ENCODE measurements at places on chromosomes 6 and 20.

DNA sequence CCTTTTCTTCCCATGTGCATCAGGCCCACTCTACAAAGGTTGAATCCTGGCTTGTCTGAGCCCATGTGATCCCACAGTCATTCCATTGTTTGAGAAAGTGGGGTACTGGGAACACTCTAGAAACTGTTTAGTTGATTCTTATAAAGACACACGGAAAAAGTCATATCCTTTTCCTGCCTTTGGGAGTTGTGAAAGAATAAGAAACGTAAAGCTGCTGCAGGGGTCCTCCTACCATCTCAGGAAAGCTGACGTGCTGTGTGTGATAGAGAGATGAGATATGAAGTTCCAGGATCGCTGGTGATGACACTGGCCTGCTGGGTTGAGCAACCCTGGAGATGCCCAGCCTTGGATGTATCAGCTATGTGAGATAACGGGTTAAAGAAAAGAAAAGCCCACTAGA, 21.3 kb upstream of the HLA-DRB5 start:
- DNase-seq, result no peak

DNA sequence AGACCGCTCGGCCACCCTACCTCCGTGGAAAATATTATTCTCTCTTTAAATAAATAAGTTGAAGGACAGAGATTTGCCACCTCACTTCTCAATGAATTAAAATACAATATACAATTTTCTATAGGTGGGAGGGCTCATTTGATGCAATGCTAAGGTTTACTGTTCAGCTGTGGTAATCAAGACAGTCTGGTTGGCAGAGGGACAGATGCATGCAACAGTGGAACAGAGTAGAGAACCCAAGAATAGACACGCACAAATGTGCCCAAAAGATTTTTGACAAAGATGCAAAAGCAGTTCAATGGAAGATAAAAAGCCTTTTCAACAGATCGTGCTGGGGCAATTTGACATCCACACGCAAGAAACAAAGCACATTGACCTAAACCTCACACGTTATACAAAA, 145.2 kb downstream of the CEBPB start:
- no peak for DNase-seq

DNA sequence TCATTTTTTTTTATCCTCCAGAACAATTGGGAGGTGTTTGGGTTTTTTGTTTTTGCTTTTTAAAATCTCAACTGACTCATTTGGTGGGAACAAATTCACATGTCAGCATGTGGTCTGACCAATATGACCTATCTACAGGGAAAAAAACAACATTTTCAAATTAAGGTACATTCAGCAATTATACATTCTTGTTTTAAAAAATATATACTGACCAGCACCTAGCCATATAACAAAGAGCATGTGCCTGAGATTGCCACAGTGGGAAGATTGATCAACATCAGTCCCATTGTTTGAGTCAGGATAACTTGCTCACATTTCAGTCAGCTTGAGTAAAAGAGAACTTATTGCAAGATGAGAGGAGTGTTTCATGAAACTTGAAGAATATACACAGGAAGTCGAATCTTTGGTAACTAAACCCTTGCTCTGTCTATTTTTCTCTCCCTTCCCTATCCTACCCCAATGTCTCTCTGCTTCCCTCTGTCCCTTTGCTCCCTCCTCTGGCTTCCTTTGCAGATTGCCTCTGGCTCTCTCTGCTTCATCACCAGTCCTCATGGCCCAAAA, 163.2 kb upstream of the TAB2 start:
- no peak for DNase-seq

DNA sequence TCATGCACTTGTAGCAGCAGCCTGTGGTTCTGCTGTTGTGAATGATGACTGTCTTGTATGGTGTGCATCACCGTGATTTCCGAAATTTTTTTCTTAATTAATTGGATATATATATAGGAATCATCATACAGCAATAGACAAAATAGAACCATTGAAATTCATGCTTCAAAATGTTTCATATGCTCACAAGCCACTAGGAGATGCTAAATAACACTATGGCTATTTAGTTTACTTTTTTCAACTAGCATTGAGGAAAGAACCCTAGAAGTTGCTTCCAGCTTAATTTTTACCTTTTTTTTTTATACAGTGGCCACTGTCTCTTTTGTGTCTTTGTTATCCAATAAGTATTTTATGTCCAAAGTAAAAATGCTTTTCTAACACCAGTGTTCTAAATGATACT, 485.4 kb downstream of the CDKAL1 start:
- DNase-seq, result no peak

- no peak for DNase-seq
Observed at GRCh38 chr6:24064106-24064505, 61.9 kb upstream of the NRSN1 start.

DNA sequence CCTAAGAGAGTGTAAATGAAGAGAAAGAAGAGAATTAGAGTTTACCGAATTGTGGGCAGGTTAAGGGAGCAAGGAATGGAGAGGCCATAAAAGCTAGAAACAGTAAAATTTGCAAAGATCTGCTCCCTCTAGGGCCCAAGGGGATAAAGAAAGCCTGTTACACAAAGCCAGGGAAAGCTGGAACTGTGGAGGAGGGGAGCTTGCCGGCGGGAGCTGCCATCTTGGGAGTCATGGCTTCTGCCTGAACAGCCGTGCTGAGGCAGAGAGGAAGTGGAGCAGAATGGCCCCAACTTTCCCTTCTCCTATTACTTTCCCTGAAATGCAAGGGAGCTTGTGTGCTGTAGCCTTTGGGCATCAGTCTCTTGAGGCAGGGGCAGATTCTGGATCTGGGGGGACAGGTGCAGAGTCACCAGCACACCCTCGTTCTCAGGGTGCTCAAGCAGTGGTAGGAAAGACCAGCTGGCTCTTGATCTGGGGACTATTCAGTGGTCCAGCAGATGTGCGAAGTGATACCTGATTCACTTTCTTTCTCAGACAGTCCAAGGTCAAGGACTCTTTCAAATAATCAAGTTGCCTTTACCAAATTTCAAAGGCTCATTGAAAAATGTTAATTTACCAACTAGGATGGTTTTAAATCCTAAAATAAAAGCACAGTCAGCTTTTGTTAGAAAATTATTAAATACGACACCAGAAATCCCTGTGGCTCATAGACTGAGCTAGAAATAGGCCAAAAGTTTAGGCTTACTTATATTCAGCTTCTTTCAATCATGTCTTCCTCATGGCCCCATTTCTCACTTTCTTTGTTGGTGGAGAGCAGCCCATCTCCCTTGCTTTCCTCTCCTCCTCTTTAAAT, 25.7 kb downstream of the LAMA4 start:
- no peak for DNase-seq

GRCh38 chr6:137471986-137472385, 22.2 kb downstream of the OLIG3 start:
- DNase-seq, result no peak

- peak; percentile 31 for DNase-seq
Observed at GRCh38 chr20:12207875-12208274, 290.2 kb downstream of the BTBD3 start.

DNA sequence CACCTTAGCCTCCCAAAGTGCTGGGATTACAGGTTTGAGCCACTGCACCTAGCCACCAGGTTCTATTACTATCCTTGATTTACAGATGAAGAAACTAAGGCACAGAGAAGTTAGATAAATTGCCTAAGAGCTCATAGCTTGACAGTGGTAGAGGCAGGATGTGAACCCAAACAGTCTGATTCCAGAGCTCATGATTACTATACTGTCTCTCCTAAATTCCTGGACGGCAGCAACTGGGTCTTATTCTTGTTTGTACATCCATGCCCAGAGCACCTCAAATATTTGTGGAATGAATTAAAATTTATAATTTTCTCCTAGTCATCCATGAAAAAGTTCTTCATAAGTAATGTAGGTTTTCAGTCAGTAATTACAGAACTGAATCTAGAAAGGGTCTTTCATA, 15.1 kb downstream of the PDSS2 start:
- DNase-seq, result no peak

GRCh38 chr20:23659989-23660837, 22.5 kb upstream of the CST3 start:
- DNase-seq, result no peak

- no peak for DNase-seq
Observed at GRCh38 chr6:39829331-39829730, 37.2 kb downstream of the DAAM2 start.

GRCh38 chr6:132764370-132764769, 6.7 kb upstream of the VNN2 start:
- peak; percentile 41 for DNase-seq

DNA sequence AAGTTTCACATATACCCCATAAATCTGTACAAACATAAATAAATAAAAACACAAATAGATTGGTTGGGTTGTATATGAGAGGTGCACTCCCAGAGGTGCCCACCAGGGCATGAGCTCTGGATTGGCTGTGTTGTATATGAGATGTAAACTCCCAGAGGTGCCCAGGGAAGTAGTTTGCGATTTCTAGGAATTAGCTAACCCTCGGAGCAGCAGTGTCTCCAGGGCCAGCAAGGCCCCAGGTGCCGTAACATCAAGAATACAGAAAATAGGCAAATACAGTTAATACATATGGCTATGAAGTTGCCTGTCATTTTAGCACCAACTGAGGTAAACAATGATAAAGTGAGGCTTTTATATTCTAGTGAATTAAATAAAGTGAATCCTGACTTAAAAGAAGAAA, 5.4 kb upstream of the GINM1 start:
- DNase-seq, result peak; percentile 12

DNA sequence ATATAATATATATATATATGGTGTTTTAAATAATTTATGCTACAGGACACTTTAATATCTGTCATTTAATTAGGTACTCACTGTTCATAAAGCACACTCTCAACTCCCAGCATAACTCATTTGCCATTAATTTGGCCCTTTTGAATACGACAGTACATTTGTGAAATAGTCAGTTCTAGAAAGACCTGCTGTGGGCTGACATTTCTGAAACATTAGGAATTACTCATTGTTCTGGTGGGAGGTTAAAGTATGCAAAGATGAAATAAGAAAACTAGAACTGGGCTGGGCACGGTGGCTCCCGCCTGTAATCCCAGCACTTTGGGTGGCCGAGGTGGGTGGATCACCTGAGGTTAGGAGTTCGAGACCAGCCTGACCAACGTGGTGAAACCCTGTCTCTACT, 497.5 kb downstream of the UTRN start:
- no peak for DNase-seq

DNA sequence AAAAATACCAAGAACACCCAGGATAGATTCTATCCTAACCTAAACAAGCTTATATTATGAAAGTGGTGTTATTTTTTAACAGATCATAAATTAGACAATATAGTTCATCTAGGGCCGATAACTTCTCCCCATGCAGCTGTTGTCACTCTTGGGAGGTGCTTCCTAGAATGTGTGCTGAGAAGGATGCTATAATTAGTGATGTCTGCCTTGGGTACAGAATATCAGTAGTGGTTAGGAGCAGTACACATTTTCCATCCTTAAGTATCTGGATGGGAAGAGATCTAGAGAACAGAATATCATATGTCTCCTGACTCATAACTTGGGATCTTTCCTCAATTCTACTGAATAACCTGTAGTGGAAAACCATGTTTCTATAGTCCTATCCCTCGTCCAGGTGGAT, 214.5 kb downstream of the BCKDHB start:
- no peak for DNase-seq

- DNase-seq, result peak; percentile 91
Observed at GRCh38 chr6:156718647-156719394, 58.4 kb upstream of the ARID1B start.

DNA sequence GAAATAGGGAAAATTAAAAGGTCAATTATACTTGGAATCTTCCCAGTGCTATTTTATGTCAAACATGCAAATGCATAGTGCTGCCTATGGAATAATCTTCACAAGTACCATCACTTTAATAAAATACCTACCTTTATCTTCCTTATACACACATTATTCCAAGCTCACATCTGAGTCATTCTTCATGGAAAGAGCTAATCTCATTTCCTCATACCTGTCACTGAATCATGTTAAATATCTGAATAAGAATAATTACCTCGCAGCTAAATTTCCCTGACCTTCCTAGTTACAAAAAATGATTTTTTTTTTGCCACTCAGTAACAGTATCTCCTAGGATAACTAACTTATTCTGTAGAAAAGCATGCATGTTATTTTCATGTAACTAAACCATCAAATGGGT, 661.4 kb upstream of the HS3ST5 start:
- DNase-seq, result no peak

DNA sequence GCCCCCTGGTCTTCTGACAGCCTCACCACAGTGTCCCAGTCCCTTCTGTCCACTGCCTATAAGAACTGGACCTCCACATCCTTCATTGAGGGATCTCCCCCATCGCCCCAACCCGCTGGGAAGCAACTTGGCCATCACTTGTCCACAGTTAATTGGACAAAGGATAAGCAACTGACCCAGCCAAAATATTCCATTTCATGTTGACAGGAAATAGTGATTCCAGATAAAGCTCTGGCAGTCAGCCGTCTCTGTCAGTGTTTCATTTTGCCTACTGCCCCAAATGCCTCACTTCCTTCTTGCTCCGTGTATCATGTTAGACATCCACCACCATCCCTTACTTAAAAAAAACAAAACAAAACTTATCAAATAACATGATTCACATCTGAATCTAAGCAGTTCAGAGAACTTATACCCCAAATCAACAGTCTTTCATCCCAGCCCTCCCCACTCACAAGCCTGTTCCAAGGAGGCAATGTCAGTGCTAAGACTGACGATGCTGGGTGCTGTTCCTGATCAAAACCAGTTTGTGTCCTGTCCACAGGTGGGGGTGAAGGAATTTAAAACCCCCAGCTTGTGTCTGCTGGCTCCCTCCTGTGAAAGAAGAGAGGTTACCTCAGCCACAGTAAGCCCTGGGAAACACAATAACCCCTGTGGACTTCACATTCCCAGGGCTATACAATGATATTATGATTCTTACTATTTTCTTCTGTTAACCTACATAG, 162.5 kb downstream of the WDR27 start:
- DNase-seq, result peak; percentile 63

DNA sequence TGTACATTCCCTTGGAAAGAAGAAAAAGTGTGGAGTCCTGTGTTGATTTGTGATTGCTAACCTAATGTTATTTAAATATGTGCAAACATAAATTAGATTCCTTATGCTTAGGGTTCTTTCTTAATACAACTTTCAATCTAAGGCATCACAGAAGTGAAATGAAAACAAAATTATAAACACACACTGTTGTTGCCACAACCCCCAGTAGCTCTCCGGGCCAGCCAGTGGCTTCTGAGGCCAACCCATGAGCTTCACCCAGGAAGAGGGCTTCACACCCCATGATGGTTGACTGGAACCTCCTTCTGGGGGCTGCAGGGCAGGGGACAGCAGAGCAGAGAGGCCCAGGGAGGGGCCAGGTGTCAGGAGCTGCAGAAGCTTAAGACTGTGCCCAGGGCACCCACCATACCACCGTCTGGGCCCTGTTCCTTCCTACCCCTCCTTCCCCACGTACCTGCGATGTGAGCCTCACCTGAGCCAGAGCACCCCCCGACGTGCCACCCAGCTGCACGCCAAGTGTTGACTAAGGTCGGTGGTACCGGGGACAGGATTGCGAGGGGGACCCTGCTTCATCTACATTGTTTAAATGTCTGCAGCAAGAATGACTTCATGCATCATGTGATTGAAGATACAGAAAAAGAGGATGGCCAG, 110.5 kb downstream of the FAM120B start:
- DNase-seq, result no peak

GRCh38 chr6:90984066-90984465, 397.2 kb upstream of the MAP3K7 start:
- DNase-seq, result no peak
